ENCODE measurements at places on chromosomes 2 and 18. TPM values are rescaled to one million over a fixed set of nuclear protein-coding genes. Genes with fewer than 3 reads are reported as not detected.

DNA sequence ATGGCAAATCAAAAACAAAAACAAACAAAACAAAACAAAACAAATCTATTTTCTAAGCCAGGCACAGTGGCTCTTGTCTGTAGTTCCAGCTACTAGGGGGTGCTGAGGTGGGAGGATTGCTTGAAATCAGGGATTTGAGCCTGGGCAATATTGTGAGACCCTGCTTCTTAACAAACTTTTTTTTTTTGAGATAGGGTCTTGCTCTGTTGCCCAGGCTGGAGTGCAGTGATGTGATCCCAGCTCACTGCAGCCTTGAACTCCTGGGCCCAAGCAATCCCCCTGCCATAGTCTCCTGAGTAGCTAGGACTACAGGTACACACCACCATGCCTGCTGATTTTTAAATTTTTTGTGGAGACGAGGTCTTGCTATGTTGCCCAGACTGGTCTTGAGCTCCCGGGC lies 6.2 kb downstream of the HPCAL1 start:
- DNase-seq: no peak

DNA sequence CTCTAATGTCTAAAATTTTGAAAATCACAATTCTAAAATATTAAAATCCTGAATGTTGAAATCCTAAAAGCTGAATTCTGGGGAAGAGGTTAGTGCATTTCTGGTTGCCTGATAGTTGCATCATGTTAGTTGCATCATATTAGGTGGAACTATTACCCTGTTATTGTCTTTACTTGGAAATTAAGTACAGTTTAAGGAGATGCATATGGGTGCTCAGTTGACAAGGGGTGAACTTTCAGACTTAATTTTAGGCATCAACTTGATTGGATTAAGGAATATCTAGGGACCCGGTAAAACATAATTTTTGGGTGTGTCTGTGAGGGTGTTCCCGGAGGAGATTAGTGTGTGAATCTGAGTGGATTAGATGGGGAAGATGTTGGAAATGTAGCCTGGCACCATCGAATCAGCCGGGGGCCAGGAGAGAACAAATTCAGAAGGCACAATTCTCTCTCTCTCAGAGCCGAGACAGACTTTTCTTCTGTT lies 409.8 kb downstream of the PLCL1 start:
- DNase-seq: no peak

The AMER3 gene
- total RNA-seq: not detected

DNA sequence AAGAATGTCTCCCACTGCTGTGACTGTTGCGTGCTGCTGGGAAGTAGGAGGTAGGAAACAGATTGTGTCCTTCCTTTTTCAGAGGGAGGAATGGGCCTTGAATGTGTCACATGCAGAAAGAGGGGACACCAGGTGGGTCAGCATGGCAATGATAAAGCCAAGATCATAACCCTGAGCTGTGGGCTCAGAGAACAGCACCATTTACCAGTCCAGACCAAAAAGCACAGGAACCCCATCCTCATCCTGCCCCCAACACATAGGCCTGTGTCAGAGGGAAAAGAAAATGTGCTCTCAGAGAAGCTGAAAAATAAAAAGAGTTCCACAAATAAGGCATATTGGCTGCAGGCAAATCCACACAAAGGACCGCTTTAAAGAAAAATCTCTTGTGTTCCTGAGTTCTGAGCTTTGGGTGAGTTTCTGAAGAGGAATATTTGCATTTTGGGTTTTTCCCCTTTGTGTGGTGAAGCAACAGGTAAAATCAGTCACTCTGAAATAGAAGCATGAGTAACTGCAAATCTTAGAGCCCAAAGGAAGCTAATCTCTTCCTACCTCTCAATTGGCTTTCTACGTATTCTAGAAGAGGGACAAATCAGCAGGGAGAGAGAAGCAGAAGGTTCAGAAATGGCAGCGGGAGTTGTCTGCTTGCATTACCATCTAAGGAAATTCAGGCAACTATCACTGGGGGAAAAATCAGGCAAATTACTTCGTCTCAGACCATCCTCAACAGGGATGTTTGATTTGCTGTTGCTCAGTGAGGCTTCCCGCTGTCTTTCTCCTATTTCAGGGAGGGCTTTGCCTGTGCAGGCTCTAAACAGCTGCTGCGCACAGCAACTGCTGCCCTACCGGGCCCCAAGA lies 106.8 kb downstream of the BCL11A start:
- no peak for DNase-seq

- no peak for DNase-seq
These were observed 6.4 kb upstream of the TMEM17 start for GRCh38 chr2:62512384-62512783.

GRCh38 chr18:31880186-31880898 lies 62.6 kb downstream of the TRAPPC8 start:
- no peak for DNase-seq

DNA sequence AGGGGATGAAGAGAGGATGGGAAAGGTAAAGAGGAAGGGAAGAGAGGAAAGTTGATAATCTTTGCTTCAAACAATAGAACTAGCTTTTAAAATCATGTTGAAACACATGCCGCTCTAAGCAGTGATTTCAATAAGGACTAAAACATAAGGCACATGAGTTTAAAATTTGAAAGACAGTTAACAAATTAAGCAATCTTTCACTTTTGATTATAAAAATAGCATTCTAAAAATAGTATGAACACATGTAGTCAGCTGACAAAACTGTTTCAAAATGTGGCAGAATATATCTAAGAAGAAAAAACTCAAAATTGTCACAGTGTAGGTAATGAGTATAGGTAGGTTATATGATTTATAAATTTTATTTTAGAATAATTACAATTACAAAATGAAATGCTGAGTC lies 25.3 kb downstream of the PSME4 start:
- no peak for DNase-seq

The KHK gene
- 3.7 TPM for total RNA-seq

GRCh38 chr2:231088754-231089153 lies 32.1 kb downstream of the PSMD1 start:
- no peak for DNase-seq

Measured in natural killer cell (primary cell).